ENCODE measurements at places on chromosomes 2 and 18.

- no peak for DNase-seq
Observed at GRCh38 chr18:42229211-42230210, 274.5 kb downstream of the PIK3C3 start.

GRCh38 chr18:657311-658000, at the start of gene TYMS:
TSS of gene TYMS (plus strand) at chr18:657653. CDS start at chr18:657743, 90 bp downstream.
- DNase-seq = peak; percentile 8

DNA sequence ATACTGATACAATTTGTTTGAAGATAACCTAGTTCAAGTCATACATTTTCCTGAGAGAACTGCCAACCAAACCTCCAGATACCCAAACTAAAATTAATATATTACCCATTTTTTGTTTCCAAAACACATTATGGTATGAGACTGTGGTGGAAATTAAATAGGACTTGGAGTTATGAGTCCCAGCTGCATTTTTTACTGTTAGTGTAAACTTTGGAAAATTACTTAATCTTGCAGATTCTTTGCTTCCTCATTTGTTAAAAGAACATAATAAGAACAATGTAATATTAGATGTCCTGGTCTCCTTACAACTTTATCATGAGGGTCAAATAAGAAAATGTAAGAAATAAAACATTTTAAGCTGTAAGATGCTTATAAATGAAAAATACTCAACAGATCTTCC, 98.2 kb upstream of the TRIB2 start:
- no peak for DNase-seq

- DNase-seq = no peak
Observed at GRCh38 chr2:165924946-165925345, 28.6 kb downstream of the TTC21B start.

DNA sequence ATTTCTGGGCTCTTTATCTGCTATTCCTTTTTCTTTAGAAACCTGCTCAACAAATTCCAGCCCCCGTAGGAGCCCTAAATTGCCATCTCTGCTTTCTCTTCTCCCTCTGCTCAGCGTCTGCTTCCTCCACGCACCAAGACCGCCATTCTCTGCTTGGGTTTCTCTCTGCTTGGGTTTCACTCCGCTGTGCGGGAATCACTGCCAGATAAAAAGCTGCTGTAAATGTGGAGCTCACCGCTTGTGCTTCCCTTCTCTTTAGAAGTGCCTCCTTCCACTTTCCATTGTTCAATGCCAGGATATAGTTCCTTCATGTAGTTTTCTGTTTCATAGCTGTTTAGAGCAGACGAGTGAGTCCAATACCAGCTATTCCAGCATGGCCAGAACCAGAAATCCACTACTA, 45.9 kb downstream of the TMEM237 start:
- DNase-seq = no peak

DNA sequence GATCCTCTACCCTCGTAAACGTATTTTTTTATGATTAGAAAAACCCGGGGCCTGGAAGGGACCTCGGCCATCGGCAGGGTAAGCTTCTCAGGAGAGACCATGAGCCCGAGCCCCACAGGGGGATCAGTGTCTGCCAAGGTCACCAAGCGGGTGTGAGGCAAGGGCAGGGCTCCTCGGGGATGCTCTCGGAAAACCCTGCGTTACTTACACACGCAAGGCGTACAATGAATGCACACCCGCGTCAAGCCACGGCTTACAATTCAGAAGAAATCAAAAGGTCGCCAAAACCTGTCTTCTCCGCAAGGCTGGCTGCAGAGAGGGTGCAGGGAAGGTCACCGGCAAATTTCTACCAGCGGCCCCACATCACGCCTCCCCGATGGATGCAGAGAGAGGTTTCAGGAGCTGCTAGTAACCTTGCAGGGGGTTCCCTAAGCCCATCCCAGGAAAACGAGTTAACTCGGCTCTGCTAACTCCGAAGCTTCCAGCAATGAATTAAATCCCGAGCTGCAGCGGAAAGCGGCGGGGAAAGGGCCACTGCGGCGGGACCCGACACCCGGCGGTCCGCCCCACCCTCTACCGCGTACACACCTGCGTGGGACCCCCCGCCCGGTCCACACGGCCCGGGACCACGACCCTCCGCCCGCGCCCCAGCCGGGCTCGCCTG, 638 bp downstream of the ST3GAL5 start:
- peak; percentile 30 for DNase-seq

DNA sequence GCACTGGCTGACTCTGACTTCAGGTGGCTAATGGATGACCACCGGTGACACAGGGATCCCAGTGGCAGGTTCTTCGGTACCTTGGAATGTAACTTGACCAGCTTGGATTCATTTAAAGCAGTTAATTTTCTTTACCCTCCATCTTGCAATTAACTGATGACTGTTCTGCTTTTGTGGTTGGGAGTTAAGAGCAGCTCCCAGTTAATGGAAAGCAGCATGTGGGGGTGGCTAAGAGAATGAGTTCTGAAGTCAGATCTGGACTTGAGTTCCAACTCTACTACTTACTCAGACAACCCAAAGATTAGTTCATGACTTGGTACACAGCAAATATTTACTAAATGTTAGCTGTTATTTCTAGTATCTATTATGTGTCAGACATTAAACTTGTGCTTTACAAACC, 58.5 kb downstream of the FAM228A start:
- DNase-seq = no peak

- DNase-seq = no peak
Observed at GRCh38 chr2:217709478-217710210, 293.2 kb downstream of the TNS1 start.

DNA sequence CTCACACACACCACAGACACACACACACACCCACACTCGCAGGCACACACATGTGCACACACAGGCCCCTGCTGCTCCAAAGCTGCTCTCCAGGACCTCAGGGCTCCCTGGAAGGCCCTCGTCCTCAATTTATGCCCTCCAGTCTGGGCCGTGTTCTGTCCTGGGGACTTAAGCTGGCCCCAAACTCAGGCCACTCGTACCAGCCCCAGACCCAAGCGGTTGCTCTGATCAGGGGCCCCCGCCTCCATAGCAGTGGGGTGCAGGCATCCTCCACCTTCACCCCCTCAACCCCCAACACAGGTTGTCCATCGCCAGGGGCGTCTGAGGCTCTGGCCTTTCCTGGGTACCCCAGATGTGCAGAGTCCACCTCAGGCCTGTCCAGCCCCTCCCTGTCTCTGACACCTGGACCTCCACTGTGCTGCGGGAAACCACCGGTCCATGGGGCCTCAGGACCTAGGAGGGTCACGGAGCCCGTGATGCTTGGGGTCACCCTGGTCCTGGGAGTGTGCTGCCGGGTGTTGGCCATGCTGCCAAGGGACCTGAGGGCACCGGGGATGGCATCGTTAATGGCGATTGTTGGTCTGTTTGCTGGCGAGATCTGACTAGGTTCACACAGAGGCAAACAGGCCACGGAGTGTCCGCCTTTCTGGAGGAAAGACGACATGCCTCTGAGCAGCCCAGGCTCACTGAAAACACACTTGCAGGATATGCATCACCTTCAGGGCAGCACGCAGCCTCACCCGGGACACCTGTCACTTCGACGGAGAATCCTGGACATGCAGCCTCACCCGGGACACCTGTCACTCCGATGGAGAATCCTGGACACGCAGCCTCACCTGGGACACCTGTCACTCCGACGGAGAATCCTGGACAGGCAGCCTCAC, 155.6 kb downstream of the NDUFA10 start:
- no peak for DNase-seq

DNA sequence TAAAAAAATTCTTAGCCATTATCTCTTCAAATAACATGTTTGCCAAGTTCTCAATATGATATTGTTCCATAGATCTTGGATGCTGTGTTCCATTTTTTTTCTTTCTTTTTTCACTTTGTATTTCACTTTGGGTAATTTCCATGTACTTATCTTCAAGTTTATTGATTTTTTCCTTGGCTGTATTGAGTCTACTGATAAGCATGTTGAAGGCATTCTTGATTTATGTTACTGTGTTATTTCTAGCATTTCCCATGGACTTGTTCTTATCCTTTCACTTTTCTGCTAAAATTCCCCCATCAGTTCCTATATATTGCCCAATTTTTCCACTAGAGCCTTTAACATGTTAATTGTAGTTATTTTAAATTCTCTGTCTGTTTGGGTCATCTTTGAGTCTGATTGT, 50.8 kb upstream of the CHN1 start:
- DNase-seq = no peak

GRCh38 chr2:85926931-85927661, 38.3 kb upstream of the ST3GAL5 start:
- DNase-seq = peak; percentile 73

- DNase-seq = no peak
Observed at GRCh38 chr18:76465630-76466409, 29.2 kb downstream of the ZNF516 start.

DNA sequence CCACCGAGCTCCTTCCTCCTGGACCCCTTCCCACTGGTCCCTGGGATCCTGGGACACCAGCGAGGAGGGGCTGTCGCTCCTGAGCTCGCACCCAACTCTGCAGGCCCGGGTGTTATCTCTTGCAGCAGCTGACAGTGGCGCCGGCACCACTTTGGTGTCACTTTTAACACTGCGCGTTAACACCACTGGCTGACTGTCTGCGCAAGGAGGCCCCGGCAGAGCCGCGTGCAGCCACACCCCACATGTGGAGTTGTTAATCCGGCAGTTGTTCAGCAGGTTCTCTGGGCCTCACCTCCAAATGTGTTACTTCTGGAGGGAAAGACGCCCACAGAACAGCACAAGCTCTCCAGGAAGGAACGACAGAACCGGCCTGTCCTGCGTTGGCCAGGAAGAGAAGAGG, 155.0 kb upstream of the GLI2 start:
- no peak for DNase-seq

- no peak for DNase-seq
Observed at GRCh38 chr2:69843993-69844392, 14.5 kb downstream of the GMCL1 start.

DNA sequence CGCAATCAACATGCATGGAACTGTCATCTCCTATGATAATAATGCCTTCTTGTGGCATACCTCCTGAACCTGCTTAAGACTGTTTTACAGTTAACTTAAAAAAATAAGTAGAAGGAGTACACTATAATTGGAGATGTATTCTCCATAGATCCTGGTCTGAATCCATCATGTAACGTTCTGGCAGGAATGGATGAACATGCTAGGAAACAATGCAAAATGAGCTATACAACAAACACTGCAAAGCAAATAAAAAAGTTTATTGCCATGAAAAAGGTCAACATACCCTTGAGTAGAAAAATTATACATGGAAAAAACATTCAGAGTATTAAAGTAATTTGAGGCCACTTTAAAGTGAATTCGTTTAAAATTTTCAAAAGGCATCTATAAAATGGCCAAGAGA, 71.5 kb upstream of the SCN7A start:
- DNase-seq = no peak

DNA sequence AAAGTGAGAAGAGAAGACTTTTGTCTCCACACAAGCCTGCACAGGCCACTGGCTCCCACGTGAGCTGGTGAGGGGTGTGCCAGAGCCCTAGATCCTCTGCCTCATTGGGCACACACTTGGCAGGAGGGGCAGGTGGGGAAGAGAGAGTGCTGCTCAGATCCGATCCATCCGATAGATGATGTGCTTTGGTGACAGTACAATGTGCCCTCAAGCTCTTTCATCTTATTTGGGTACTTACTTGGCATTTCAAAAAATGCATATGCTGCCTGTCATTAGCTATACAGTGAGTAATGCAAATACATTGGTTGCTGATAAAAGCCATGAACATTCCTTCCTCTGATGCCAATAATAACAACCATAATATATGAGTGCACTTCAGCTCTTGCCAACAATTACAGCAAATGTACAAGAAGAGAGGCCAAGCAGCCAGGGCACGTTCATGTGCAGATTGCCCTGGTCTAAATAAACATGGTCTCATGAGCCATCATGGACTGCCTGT, 255.3 kb downstream of the VAPA start:
- no peak for DNase-seq

DNA sequence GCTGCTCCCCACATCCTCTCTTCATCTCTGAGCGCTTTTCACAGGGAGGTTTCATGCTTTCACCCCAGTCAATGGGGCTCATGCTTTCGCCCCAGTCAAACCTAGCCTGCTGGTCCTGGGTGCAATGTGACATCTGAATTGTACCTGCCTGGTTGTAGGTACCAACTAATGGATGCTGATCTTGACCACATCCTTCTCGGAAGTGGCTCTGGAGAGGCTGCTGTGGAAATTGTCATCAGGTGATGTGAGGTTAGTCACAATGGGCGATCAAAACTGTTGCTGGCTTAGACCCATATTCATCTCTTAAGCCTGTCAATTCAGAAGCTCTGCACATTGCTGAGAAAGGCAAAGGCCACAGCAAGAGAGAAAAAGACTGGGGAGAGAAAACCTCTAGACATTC, 32.7 kb upstream of the ALKAL2 start:
- DNase-seq = no peak

- DNase-seq = peak; percentile 72
Observed at GRCh38 chr18:6313415-6313814, 101.3 kb downstream of the L3MBTL4 start.

DNA sequence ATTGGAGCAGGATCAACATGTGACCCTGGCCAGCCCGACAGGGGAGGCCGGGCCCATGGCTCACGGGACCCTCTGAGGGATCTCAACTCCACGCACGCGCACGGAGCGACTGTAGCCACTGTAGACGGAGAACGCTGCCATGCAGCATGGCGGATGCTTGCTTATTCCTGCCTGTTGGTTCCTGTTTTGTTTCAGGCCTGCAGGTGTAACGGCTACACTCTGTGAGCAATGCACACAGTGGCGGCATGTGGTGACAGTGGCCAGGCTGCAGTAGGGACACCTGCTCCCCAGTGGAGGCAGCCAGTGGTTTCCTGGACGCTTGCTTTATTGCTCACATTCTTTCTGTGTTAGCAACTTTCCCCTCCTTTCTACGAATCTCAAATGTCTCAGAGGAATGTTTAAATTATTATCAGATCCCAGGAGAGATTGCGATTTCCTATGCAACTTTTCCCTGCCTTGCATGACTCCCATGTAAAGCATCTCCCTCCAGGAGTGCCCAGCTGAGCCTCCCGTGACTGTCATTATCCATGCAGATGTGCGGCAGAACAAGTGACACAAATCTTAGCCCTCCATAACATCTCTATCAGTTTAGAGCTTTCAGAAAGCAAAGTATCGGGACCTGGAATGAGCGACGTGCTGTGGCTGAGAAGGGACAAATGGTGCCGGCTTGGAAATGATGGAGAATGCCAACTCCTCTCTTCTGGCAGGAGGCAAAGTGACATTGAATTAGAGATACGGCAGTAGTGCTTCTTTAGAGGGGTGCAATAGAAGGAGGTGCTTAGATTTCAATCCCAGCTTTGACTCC, 209.7 kb downstream of the ASB1 start:
- DNase-seq = no peak

GRCh38 chr2:215507836-215508235, 72.0 kb upstream of the FN1 start:
- DNase-seq = no peak

GRCh38 chr18:58545338-58546296, 83.3 kb downstream of the ALPK2 start:
- DNase-seq = no peak
